ENCODE measurements at places on chromosomes 7 and 10.

- DNase-seq: no peak
Measured at GRCh38 chr10:90977855-90978486, 57.1 kb upstream of the ANKRD1 start.

GRCh38 chr7:101365956-101366355, 3.3 kb downstream of the COL26A1 start:
- DNase-seq: no peak

- no peak for DNase-seq
Measured at GRCh38 chr10:63169624-63170023, 36.5 kb downstream of the NRBF2 start.

DNA sequence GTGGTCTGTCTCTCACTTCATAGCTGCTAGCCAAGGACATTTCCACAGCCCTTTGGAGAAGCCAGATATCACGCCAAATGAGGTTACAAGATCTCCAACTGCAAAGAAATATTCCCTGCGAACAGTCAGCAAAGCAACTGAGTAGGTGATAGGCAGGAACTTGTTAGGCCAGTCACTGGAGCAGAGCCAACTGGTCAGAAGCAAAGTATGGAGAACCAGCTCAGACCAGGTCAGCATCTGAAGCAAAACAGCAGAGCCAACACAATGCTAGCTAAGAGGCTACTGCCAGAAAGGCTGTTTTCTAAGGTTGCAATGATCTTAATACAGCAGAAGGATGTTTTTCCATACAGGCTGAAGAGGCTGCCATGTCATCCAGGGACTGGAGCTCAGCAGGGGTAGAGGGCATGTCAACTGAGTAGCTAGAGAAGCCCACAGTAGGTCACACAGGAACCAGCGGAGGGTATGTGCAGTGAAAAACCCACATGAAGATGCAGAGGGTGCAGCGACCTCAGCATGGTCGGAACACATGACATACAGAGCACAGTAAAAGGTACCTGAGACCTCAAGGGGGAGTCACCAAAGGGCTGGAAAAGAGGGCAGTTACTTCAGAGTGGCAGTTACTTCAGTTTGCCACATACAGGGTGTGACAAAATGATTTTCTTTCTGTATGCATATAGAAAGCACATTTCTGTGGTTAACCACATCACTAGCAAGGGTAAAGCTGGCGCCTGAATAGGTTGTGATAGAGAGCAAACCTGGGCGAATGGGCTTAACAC, 8.9 kb downstream of the SEC31B start:
- no peak for DNase-seq

DNA sequence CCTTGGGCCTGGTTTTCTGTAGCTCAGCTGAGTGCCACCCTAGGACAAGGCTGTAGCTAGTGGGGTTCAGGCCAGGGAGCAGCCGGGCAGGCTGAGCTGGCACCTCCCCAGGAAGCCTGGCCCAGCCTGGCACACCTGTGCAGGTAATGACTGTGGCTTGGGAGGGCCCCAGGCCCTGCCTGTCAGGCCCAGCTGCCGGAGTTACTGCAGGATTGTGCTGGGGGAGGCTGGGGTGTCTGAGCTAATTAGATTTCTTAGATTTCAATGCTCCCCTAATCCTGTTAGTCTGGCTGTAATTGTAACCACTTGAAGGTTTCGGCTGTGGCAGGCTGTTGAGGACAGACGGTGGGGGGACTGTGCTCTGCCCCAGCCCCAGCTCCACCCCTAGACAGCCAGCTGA, 6.0 kb downstream of the ZMIZ1 start:
- no peak for DNase-seq
